ENCODE measurements at places on chromosomes 1 and 21.

DNA sequence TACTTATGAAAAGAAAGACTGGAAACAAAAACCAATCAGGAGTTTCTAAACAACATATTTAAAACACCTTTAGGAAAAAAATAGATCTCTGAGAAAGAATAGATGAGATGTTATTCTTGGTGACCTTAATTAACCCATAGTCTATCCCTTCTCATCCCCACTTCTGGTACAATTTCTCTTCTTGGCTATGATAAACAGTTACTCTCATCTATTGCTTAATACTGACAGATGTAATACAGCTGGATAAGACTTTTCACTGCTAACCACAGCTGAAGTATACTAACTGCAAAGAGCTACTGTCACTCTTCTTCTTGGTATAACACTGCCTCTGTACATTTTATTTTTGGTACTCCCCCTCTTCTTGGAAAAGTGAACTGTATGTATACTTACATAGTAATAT is 15.2 kb downstream of the EXTL2 start:
- DNase-seq = no peak

- no peak for DNase-seq
These were observed at the start of gene GPR37L1 for GRCh38 chr1:202122639-202123335. GPR37L1 (plus strand) TSS chr1:202122917; CDS start chr1:202122964, 47 bp downstream.

GRCh38 chr1:55386456-55386855 is 171.3 kb upstream of the USP24 start:
- DNase-seq = no peak

DNA sequence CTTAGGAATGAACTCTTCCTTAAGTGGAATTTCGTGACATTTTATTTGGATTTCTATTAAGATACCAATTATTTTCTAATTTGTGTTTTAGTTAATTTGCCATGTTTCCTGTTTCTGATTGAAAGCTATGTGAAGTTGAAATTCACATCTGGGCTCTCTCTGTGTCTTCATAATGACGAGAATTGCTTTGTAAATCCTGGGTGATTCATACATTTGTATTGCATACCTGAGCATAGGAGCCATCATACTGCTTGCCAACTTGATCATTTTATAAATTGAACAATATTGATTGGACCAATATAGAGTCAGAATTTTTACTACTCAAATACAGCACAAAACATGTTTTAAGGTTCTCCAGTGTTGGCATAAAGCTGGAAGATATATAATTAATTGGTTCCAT is 817.9 kb downstream of the BRINP3 start:
- DNase-seq = no peak

GRCh38 chr21:45438391-45439145 is 33.6 kb downstream of the COL18A1 start:
- no peak for DNase-seq

GRCh38 chr1:78619032-78619431 is 1.2 kb upstream of the IFI44L start:
- DNase-seq = no peak

GRCh38 chr1:178857126-178857525 is 13.8 kb downstream of the ANGPTL1 start:
- no peak for DNase-seq

DNA sequence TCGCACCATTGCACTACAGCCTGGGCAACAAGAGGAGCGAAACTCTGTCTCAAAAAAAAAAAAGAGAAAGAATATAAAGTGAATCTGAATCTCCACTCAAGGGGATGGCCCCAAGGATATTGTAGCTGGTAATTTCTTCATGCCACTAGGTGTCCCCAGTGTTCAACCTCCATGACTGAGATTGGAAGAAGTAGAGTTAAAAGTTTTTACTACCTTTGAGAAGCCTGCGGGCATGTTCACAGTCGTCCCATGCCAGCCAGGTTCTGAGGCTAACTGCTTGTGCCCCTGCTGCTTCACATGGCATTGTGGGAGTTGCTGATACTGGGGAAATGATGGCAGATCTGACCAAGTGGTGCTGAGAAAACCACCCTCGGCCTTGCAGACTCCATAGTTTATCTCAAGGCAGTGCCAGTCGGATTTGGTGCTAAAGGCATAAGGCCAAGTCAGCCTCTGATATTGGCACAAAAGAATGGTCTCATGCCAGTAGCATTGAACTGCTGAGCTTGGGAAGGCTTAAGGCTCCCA is 10.8 kb upstream of the SHISA4 start:
- DNase-seq = no peak

DNA sequence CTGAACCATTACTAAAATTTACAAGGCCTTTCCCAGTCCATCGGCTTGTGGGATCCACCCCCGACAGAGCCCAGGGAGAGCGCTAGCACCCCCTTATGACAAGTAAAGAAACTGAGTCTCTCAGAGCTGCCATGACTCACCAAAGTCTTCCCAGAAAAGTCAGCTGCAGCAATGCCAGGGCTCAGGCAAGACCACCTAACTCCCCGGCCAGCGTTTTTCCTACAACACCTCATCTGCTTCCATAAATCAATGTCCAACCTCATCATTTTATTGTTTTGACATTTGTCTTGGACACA is 15.0 kb downstream of the DHCR24 start:
- no peak for DNase-seq

DNA sequence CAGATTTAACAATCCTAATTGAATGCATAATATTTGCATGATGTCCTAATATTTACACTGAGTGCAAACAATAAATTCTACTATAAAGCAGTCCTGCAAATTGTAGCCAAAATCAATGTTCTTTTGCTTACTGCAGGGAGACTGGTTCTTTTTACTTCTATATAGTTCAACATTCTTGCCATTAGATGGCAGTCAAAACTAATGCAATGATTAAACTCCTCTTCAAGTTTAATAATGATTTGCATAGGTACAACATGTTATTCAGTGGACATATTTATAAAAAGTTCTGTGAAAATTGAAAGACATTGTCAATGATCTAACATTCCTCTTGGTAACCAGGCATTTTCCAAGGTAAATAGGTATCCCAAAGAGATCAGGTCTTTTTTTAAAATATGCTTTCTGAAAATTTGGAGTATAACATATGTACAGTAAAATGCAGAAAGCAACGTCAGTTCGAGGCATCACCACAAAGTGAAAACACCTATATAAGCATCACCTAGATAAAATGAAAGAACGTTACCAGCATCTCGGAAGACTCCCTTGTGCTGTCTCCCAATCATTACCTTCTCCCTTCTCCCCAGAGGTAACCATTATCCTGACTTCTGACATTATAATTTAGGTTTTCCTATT is 9.8 kb upstream of the FNBP1L start:
- DNase-seq = no peak

- no peak for DNase-seq
These were observed 305.9 kb downstream of the BARHL2 start for GRCh38 chr1:90411185-90411584.

DNA sequence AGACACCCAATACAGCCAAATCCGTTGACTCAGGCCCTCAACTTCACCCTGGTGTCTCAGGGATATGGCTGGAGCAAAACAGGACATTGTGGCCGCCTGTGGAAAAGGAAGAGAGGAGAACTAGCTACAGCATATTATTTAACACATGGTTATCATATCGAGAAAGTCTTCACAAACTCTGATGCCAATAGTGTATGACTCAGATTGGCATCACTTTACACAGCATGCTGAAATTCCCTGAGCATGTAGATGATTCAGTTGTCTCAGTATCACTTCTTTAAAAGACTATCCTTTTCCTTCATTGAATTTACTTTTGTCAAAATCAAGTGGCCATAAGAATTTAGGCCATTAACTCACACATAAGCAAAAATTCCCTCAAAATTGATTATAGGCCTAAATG is 20.1 kb downstream of the HSD3B2 start:
- no peak for DNase-seq

DNA sequence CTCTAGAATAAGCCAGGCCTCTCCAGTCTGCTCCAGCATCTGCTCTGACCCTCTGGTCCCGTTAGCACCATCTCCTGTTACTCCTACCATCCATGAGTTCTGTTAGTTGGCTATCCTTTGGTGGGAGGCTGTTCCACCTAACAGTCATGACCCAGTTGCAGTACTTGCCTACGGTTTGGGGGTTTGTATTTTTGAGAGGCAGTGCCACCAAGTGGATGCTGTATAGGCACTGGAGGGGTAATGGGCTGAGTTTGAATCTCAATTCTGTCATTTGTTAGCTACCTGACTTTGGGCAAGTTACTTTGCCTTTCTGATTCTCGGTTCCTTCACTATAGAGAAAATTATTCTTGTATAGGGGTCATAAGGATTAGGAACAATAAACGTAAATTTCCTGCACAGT is 12.1 kb upstream of the C8B start:
- no peak for DNase-seq

GRCh38 chr21:42145569-42146272 is 73.2 kb upstream of the ABCG1 start:
- DNase-seq = peak; percentile 50

GRCh38 chr1:109814223-109814622 is 50.5 kb upstream of the EPS8L3 start:
- DNase-seq = no peak
